ENCODE measurements at places on chromosomes 7 and 10. TPM values are rescaled to one million over a fixed set of nuclear protein-coding genes. Genes with fewer than 3 reads are reported as not detected.

DNA sequence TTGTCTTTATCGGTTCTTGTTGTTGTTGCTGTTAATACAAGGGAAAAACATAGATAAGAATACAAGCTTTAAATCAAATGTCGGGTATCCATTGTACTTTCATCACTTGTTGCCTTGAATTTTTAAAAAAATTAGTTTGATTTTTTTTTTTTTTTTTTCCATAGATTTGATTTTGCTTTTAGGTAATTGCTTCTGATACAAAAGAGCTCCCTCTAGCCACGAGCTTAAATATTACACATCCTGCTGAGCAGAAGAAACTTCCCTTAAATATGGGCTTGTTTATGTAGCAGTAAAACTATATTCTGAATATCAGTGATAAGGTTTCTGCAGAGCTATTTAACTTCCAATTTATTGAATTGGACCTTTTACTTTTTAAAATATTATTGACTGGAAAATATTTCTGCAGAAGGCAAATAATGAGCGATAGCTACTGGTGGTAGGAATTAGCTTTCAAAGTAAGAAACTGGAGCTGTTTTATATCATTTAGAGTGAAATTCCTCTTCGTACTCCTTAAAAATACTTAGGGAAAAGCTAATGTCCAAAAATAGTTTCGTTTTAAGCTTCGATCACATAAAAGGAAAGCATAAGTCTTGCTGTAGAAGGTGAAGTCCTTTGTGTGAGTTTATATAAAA, 216.9 kb downstream of the POLR1F start:
- H3K27me3 ChIP-seq, result no peaks in the 10 kb centered on the region
- no peak for DNase-seq
- H3K27ac ChIP-seq, result no peak overlapping the region
- no peaks in the 10 kb centered on the region for H3K36me3 ChIP-seq
- H3K4me1 ChIP-seq, result no peaks in the 10 kb centered on the region
- no peak overlapping the region for H3K4me3 ChIP-seq

GRCh38 chr10:80400136-80400804, 8.1 kb upstream of the PRXL2A start:
- H3K27me3 ChIP-seq, result peaks cover 3% of the 10 kb centered on the region
- no peaks in the 10 kb centered on the region for H3K4me1 ChIP-seq

GRCh38 chr10:79047875-79048638, 20.7 kb upstream of the ZMIZ1 start:
- peak overlapping the region; percentile 91 for H3K27ac ChIP-seq
- peak; percentile 83 for DNase-seq
- H3K27me3 ChIP-seq, result peaks cover 4% of the 10 kb centered on the region
- H3K36me3 ChIP-seq, result no peaks in the 10 kb centered on the region
- H3K4me1 ChIP-seq, result peaks cover 44% of the 10 kb centered on the region
- peak overlapping the region; percentile 68 for H3K4me3 ChIP-seq

- no peak overlapping the region for H3K27ac ChIP-seq
- no peak overlapping the region for H3K4me3 ChIP-seq
- H3K27me3 ChIP-seq, result peaks cover 10% of the 10 kb centered on the region
- H3K36me3 ChIP-seq, result no peaks in the 10 kb centered on the region
Measured at GRCh38 chr7:142925413-142925812, 8.1 kb downstream of the TRPV5 start.

DNA sequence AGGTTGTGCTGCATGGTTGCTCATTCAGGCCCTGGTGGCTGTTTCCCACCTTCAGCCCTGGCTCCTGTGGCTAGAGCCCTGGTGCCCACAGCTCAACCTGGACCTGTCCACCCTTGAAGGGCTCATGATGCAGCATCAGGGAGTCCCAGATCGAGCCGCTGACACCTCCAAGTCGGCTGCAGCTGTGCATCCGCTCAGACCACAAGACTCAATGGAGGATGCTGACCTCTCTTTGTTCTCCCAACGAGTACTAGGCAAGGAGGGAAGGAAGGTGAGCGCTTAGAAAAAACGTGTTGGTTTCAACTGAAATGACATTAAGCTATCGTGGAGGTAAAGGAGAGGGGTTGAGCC, 9.5 kb upstream of the C10orf95 start:
- peaks cover 31% of the 10 kb centered on the region for H3K4me1 ChIP-seq
- no peak for DNase-seq
- H3K27me3 ChIP-seq, result no peaks in the 10 kb centered on the region

DNA sequence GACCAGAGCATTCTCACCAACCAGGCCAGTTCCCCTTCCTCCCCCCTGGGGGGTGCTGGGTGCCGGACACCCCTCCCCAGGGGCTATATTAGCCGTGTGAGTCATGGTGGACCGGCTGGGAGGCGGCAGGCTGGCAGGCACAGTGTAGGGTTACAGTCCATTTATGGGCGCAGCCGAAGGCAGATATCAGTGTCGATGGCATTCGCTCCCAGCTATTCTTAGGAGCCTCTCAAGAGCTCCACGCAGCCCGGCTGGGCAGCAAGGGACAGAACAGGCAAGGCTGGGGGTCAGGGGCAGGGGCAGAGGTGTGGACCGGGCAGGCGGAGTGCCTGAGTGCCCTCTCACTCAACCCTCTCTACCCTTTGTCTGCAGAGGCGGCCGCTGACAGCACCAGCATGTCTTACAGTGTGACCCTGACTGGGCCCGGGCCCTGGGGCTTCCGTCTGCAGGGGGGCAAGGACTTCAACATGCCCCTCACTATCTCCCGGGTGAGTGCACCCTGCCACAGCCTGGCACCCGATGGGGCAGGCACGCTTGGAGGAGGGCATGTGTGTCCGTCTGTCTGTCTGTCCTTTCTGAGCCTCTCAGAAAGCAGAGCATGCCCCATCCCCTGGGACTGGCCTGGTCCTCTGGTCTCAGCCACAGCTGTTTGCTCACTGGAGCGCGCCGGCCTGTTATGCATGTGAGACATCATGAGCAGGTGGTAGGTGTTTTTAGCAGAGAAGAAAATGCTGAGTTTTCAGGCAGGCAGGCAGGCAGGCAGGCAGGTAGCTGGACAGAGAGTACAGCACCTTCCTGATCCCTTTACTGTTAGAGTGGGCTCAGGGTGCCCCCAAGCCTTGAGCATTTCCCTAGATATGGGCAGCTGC, at the start of gene LDB3:
Gene LDB3 (plus strand): TSS at position 215 of the 869 bp plus-strand sequence. CDS start 181 bp downstream, at position 396.
- H3K4me1 ChIP-seq, result no peaks in the 10 kb centered on the region
- DNase-seq, result no peak
- peaks cover 2% of the 10 kb centered on the region for H3K27me3 ChIP-seq
- no peaks in the 10 kb centered on the region for H3K36me3 ChIP-seq
- no peak within 1 kb of the TSS for H3K27ac ChIP-seq
- H3K4me3 ChIP-seq, result no peak within 1 kb of the TSS

DNA sequence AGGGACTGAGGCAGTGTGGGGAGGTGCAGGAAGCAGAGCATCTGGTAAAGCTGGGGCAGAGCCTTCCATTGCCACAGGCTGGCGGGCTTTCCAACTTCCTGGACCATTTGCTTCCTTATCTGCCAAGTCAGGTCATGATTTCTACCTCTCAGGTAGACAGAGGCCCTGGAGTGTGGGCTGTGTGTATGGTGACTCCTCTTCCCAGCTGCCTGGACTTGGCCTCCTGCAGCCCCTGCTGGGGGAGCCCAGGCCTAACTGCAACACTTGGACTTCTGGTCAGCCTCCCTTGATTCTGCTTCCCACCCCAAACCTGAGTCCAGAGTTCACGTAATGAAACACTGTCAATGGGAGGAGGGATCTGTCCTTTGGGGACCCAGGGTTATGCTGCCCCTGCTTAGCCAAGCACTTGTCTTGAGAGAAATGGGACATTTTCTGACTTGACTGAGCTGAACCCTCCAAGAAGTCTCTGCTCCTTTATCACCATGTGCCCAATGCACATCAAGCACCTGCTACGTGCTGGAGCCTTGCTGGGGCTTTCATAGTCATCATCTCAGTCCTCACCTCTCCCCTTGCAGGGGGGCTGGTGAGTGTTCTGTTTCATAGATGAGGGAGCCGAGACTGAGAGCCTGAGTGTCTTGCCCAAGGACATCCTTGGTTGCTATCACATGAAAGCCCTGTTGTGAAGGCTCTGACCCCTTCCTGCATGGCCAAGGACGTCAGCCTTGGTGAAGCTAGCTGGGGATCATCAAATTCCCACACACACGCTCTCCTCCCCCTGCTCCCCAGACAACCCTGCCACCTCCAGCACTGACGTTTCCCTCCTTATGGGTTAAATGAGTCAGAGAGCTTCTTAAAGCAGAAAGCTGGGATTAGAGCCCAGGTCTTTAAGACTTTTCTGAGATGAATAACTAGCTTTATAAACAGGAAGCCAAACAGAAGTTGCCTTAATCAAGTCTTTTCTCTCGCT, 3.4 kb downstream of the CLEC2L start:
- H3K36me3 ChIP-seq, result no peaks in the 10 kb centered on the region
- H3K4me3 ChIP-seq, result no peak overlapping the region
- H3K27ac ChIP-seq, result no peak overlapping the region
- peaks cover 3% of the 10 kb centered on the region for H3K4me1 ChIP-seq
- DNase-seq, result no peak

DNA sequence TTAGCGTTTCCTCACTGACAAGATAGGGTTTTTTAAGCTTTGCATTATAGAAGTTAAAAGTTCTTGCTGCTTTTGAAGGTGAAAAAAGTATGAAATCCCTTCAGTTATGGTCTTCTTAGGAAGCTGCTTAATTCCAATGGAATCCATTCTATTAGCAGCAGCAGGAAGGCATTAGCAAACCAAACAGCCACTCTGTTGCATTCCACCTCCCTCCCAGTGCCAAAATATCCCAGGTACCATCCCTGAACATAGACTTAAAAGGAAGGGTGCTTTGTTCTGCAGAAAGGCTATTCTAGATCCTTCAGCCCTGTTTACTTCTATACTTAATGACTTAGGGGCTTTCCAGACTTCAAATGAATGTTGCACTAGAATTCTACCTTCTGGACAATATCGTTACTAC, 23.8 kb downstream of the ENO4 start:
- H3K27ac ChIP-seq, result no peak overlapping the region
- no peaks in the 10 kb centered on the region for H3K4me1 ChIP-seq
- H3K36me3 ChIP-seq, result no peaks in the 10 kb centered on the region
- no peak overlapping the region for H3K4me3 ChIP-seq

Gene TMEM196
- total RNA-seq, result not detected

Data from activated CD4-positive, alpha-beta memory T cell treated with anti-CD3 and anti-CD28 coated beads, Interleukin-2, amount 10 ng/mL, durations not matched to agents 7 days and 5 days (primary cell).